ENCODE measurements at places on chromosomes 7 and 10.

GRCh38 chr10:100148353-100149211 is 37.2 kb downstream of the ERLIN1 start:
- peak; percentile 3 for DNase-seq

GRCh38 chr10:3494838-3495230 is 290.2 kb downstream of the KLF6 start:
- no peak for DNase-seq

GRCh38 chr7:28802450-28802849 is 155.7 kb downstream of the TRIL start:
- no peak for DNase-seq

GRCh38 chr10:34179280-34179679 is 635.8 kb downstream of the PARD3 start:
- DNase-seq, result no peak

- DNase-seq, result no peak
Measured at GRCh38 chr10:70602665-70603448, at the start of gene PRF1. TSS of gene PRF1 (minus strand) at chr10:70602741. CDS start at chr10:70600902, 1,839 bp downstream.

DNA sequence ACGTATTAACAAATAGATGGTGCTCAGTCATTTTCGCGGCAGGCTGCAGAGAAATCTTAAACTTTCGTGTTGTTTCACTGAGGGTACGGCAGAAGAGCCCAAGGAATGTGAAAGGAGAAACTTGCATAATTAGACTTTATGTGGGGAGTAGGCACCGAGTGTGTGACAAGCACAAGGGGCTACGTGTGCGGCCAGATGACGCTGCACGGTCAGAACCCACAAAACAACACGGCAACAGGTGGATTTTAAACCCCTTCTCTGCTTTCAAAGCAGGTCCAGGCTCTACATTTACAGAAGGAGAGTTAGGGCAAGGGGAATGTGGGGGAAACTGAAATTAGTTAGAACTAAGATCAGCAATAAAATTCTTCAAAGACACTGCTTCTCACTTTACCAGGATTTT is 392 bp upstream of the UCN3 start:
- DNase-seq, result no peak

DNA sequence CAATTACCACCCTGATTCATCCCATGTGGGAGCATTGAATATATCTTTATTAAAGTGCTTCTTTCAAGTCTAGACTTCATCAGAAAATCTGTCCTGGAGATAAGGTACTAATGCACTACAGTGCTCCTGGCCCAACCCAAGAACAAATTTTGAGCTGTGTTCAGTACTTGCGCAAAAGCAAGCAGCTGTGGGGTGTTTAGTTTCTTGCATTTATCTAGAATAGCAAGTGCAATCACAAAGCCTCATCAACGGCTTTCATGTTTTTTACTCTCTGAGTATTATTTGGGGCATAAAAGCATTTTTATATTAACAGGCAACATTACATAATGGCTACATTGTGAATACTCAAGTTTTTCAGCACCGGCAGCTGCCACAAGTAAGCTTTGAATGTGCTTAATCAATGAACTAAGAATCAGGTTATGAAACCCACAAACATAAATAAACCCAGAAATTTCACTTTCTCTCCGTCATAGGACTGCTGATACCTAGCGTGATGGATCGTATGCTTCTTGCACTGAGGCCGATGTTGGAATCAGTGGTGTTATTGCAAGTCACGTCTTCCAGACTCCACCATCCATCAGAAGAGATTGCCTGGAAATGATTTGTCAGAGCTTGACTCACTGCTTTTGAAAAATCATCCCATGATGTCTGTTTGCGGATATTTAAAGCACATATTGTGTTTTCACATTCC is 113.1 kb downstream of the CTTNBP2 start:
- no peak for DNase-seq

GRCh38 chr10:74863551-74863950 is 37.2 kb downstream of the KAT6B start:
- no peak for DNase-seq

- no peak for DNase-seq
Measured at GRCh38 chr7:69450456-69450855, 147.8 kb upstream of the AUTS2 start.

- no peak for DNase-seq
Measured at GRCh38 chr7:45098983-45099839, 10.4 kb upstream of the NACAD start.

DNA sequence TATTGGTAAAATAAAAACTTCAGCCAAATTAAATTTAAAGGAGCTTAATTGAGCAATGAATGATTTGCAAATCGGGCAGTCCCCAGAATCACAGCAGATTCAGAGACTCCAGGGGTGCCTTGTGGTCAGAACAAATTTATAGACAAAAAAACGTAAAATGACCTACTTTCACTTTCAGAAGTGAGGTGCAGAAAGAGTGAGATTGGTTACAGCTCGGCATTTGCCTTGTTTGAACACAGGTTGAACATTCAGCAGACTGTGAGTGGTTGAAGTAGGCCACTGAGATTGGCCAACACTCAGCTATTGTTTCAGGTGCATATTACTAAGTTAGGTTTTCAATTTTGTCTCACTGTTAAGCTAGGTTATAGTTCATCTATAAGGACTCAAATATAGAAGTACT is 153.4 kb downstream of the BICC1 start:
- DNase-seq, result no peak

GRCh38 chr7:128007303-128007680 is 23.9 kb downstream of the LRRC4 start:
- no peak for DNase-seq

DNA sequence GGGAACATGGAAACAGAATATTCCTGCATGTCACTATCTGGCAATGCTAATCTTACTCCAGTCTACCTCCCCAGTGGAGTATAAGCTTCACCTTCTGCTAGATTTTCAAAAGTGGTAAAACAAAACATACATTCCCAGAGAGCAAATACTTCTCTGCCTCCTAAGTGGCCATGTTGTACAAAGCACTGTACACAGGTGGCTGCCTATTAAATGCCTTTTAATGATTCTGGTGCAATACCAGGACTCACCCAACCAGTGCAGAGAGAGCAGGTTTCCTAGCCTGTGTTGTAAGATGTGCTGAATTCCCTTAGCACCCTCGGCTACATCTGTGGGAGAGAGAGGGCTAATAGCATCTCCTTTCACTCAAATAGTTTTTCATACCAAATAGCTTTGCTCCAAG is 684.3 kb upstream of the NRP1 start:
- DNase-seq, result no peak

DNA sequence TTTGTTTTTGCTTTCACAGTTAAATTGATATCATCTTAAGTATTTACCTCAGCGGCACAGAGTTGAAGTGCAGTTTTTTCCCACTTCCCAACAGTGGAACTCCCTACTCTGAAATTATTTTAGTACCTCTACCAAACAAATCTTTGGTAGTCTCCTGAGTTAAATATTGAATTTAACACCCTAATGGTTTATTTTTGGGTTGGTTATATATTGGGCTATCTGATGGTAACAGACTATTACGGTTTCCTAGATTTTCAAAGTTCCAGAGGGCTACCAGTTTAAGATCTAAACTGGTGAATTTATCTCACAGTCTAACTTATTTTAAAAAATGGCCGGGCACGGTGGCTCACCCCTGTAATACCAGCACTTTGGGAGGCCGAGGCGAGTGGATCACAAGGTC is 1.3 kb downstream of the ZNF277 start:
- DNase-seq, result no peak

DNA sequence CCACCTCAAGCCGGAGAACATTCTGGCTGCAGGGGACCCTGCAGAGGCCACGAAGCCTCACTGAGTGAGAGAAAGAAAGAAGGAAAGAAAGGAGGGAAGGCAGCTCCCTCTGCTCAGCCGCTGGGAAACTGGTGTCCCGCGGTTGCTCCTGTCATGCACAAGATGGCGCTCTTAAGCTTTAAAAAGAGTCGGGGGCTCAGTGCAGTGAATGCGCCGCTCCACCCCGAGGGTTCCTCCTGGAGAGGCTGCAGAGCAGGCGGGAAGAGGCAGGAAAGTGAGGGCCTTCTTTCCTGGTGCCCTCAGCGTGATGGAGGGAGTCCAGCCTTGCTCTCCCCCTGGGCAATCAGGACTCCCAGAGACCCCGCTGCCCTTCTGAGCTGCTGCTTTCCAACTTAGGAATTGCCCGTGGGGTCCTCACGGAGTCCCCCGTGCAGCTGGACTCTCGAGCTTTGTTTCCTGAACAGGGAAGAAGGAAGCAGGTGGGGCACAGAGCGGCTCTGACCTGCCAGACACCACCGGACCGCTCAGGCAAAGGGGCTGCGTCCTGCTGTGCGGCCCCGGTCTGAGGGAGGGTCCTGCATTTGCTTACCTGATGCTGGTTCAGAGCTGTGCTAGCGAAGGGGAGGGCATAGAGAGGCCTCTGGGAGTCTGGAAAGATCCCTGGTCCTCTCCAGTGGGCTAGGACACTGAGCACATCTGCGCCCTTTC is 141.9 kb upstream of the MKI67 start:
- no peak for DNase-seq

DNA sequence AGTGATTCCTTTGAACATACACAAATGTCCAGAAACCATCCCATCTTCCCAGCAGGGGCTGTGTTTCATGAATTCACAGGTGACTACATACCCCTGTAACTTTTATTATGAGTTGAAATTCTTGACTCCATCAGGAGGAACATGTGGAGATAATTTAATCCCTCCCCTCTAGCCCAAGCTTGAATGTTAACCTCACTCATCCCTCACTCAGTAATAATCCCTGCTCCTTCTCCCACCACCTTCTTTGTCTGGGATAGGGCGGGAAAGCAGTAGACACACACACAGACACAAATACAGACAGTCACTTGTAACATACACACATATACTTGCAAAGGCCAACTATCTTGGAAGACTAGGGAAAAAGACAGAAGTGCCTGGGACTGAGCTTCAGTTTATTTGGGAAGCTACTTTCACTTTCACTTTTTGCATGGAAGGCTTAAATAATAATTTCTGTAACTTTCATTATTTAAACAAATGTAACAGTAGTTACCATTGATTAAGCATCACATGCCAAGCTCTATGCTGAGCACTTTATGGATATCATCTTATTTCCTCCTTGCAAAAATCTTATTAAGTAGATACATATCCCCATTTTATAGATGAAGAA is 7.3 kb downstream of the AASS start:
- DNase-seq, result no peak

All from AG09309 (cell line).